ENCODE measurements at places on chromosomes 11 and 22. TPM values are rescaled to one million over a fixed set of nuclear protein-coding genes. Genes with fewer than 3 reads are reported as not detected.

NELL1 gene
- not detected for total RNA-seq

OTOG gene
- not detected for total RNA-seq

ANO5 gene
- total RNA-seq: 0.51 TPM

FAM111A gene
- total RNA-seq: 19.5 TPM

STT3A gene
- total RNA-seq: 148 TPM

C22orf42 gene
- not detected for total RNA-seq

FAT3 gene
- 0.13 TPM for total RNA-seq

SYT9 gene
- not detected for total RNA-seq

GRCh38 chr11:107545101-107545514 is 20.4 kb downstream of the ALKBH8 start:
- DNase-seq: no peak

DNA sequence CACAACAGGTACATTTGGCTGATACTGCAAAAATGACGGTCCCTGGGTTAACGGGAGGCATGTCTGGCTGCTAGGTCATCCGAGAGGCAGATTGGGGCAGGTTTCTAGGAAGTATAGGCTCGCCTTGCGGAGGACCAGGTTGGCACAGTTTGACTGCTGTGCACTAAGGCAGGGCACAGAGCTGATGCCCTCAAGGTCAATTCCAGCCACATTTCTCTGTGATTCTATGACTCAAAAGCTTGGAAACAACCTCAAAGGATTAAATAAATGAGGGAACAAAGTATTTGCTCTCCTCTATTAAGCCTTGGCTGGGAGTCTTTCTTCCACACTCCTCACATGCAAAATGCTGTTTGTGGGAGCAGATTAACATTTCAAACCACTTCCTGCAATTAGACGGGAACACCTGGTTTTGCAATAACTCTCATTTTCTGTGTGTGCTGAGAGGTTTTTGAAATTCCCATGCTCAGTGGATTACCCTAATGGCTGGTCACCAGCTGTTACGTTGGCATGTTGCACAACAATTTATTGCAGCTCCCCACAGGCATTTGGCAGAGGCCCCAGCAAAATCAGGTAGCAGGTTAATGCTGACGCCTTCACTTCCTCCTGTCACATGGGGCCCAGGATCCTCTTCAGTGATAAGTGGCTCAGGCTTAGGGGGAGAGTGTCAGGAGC is 61.0 kb upstream of the PLET1 start:
- no peak for DNase-seq

DNA sequence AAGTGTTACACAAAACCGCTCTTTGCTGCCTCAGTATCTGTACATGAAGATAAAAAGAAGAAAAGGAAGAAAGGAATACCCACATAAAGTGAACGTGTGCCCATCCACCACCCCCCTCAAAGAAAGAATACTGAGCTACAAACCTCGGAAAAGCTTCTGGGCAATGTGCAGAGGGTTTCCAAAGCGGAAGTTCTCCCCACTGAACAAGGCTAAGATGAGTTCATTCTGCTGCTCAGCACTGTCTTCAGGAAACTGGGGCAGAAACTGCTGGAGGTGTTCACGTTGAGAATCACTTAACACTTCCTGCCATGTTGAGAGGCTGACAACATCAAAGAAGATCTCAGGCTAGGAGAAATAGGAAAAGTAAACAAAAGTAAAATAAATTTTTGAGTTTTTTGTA is 6.9 kb downstream of the NFRKB start:
- no peak for DNase-seq

DNA sequence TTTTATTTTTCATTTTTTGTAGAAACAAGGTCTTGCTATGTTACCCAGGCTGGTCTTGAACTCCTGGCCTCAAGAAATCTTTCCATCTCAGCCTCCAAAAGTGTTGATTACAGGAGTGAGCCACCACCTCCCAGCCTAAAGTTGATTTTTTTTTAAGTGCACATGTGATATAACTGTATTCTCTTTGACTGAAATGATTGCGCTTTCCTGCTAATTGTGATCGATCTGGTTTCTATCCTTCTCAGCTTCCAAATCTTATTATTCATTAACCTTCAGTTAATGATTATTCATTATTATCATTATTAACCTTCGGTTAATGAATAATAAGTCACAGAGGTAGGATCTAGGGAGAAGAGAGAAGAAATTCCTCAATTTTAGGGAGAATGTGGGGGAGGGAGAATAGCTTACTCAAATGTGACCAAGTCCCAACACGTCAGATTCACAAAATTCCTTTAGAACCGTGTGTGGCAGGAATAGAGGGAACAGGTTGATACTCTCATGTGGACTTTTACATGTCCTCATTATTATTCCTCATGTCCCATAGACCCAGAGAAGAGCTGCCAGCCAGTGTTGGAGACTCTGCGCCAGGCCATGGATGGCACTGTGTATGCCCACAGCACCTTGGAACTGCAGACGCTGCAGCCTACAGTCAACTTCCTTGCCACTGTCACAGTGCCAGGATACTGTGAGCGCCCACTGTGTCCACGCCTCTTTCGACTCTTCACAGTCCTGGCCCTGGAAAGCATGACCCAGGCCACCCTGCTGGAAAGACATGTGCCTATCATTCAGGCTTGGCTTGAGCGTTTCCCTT is 47.1 kb downstream of the RRP8 start:
- no peak for DNase-seq

All from K562 (cell line).